Forelimb muscle (tissue), 1 donor: ENCODE measurements at places on chromosomes 11 and 22.

DNA sequence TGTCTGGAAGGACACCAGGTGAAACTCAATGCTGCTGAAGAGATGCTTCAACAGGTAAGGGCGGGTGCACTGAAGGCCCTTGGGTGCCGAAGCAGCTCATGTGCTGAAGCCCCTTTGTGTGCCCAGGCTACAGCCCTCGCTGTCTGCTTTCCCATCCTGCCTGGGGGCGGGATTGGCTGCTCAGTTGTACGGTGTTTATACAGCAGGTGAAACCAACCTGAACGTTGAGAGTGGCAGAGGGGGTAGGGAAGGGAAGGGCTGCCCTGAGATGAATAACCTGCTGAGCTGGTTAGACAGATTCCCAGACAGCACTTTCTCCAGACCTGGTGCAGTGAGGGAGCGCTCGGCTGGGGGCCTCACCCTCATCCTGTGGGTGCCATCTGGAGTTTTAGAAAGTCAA lies 75.7 kb downstream of the CYB5R2 start:
- DNase-seq = no peak

- no peak for DNase-seq
Observed at GRCh38 chr11:12159351-12160099, 49.1 kb downstream of the MICAL2 start.

- DNase-seq = no peak
Observed at GRCh38 chr11:118434123-118434552, 2.2 kb upstream of the KMT2A start.

- DNase-seq = no peak
Observed at GRCh38 chr11:78347956-78348355, 69.7 kb downstream of the GAB2 start.

DNA sequence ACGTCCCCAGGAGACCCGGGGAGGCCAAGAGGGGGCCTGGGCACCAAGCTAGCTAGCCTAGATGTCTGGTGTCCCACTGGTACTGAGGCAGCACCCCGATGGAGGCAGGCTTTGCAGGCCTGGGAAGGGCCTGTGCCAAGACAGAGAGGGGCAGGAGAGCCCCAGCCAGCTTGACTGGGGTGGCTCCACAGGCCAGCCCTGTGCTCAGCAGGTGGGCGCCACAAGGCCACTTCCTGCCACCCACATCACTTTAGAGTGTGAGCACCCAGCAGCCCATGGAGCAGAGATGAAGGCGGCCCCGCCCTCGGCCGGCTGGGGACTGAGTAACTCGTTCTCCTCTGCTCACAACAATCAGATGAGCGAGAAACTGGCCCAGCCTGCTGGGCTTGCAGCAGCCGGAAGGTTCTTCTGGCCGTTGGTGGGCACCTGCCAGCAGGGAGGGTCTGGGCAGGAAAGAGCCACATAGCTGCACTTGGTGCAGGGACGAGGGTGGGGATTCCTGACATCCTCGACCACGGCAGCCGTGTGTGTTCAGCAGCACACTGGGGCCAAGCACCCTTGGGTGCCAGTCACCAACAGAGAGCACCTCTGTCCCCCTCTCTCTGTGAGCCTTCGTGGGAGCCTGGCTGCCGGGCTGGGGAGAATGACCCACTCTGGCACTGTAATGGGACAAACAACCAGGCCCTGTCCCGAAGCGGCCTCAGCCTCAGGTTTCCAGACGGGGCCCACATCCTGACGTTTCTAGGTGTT lies 7.6 kb downstream of the OSBPL5 start:
- no peak for DNase-seq

GRCh38 chr11:112903340-112903739 lies 57.9 kb upstream of the NCAM1 start:
- no peak for DNase-seq

DNA sequence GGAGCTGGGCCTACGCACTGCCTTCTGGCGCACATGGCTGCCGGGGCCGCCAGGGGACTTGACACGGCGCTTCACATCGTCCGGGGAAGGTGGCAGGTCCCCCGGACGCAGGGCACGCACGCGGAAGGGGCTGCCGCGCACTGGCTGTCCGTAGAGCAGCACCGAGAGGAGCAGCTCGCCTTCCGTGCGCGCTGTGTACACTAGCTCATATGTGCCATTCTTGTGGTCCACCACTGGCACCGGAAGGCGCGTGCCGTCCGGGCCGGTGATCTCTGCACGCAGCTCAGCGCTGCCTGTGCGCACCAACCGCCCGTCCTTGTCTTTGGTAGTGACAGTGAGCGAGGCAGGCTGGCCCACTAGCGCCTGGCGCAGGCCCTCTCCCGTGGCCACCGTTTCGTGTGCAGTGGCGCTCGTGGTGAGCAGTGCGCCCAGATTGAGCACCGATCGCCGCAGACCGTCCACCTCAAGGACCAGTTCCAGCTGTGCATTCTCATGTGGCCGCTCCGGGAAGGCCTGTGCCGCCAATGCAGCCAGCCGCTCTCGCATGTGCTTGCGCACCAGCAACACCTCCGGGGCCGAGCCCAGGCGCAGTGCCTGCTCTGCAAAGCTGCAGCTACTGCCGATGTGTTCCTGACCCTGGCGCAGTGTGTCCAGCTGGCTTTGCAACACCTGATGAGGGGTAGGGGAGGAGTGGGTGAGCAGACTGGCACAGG lies 15.7 kb upstream of the HPX start:
- no peak for DNase-seq

GRCh38 chr11:124394408-124394807 lies 4.4 kb downstream of the OR8B3 start:
- no peak for DNase-seq

DNA sequence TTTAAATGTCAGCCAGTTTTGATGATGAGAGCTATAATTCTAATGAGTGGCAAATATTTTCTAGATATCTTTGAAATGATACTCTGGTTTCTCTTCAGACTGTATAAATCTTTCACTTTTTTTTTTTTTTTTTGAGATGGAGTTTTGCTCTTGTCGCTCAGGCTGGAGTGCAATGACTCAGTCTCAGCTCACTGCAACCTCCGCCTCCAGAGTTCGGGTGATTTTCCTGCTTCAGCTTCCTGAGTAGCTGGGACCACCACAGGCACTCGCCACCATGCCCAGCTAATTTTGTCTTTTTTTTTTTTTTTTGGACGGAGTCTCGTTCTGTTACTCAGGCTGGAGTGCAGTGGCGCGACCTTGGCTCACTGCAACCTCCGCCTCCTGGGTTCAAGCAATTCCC lies 113.6 kb downstream of the TEAD1 start:
- DNase-seq = no peak

DNA sequence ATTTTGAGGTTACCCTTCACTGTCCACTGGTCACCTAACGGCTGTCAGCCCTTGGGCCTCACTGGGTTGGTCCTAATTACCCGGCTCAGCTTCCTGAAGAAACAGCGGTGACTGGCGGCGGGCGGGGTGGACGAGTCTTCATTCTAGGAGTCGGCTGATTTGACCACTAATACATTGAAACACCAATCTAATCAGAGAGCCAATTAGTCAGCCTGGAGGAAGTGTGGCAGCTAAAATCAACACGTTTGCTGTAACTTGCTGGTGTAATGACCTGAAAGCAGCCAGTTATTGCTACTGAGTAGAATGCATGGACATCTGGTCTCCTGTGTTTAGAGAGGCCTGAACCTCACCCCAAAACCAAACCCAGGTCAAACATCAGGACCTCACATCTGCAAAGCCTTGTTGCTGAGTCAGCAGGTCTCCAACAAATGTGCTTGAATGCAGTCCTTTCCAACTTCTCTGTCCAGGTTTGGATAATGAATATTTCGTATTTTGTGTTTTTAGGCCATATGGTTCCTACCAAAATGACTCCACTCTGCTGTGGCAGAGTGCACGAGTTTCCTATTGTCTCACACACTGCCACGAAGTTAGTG lies 496.4 kb downstream of the BRD1 start:
- no peak for DNase-seq

DNA sequence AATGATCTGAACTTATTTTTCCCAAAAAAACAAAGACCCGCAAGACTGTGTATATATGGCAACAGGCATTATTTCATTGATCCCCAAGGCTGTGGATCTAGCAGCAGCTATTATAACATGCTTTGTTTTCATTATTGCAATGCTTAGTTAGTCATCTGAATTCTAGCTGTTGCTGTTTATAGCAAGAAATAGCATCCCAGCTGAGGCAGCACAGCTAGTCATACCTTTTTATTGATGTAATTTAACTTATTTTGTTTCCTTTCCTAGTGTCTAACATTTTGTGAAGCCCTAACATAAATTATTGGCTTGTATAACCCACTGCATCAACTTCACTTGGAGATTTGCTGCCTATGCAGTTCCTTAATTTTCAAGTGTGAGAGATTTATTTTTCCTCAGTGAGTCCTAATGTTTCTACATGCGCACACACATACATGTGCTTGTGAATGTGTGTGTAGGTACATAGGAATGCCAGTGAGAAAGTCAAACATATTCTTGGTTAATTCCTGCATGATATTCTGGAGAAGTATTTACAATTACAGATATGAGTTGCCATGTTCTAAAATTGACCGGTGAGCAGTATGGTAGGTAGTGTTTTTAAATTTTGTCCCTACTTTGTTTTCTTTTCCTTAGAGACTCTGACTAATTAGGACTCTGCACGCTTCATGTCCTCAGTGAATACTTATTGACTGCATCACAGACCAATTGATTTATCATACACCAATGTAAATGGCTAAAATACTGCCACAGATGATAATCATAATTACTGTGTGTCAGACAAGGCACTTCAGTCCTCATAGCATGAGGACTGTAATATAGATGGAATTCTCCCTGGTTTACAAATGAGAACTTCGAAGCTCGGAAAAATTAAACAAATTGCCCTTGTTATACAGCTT lies 119.3 kb downstream of the WNT11 start:
- DNase-seq = no peak

- DNase-seq = no peak
Observed at GRCh38 chr11:28289444-28289843, 181.3 kb downstream of the METTL15 start.

- DNase-seq = no peak
Observed at GRCh38 chr22:48106715-48107259, 1344.3 kb downstream of the TBC1D22A start.

- no peak for DNase-seq
Observed at GRCh38 chr22:41836551-41836950, 3.6 kb downstream of the SREBF2 start.

GRCh38 chr11:125496529-125496857 lies 428 bp upstream of the FEZ1 start:
- no peak for DNase-seq

DNA sequence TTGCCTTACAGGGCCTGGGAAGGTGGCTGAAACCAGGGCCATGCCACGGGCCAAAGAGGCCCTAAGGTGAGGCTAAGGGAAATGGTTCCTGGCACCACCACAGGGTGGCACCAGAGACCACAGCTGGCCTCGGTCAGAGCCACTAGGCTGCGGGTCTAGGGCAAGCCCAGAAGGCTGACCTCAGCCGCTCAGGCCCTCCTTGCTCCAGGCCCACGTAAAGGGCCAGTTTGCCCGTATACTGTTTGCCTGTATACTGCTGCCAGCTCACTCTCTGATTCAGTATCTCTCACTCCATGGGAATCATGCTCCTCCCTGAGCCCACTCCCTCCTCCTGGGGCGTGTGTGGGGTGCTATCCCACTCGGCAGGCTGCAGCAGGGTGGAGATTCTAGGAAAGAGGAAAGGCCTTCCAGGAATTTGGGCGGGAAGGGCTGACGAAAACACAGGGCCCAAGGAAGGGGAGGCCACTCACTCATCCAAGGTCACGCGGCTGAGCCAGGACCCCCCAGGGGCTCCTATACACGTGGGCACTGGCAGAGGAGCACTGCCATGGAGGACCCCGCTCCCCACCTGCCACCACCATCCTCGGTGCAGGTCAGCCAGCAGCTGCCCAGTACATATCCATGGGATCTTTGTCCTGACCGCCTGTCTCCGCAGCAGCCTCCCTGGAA lies 62.4 kb downstream of the NECTIN1 start:
- no peak for DNase-seq

GRCh38 chr11:44379141-44380008 lies 69.4 kb upstream of the ALX4 start:
- no peak for DNase-seq

DNA sequence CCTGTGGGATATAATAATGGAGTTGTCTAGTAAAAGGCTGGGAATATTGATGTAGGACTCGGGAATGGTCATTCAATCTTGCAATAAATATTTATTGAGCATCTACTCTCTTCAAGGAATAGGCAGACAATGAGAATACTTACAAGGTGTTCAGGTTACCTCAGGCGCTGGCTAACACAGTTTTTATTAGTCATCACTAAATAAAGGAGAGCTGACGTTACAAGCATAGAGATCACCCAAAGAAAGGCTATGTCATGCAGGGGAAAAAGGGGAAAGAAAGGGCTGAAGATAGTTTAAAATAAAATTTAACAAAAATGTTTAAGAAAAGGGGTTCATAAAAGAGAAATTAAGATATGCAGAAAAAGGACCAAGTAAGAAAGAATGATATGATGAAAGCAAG lies 15.8 kb upstream of the CTSC start:
- no peak for DNase-seq

DNA sequence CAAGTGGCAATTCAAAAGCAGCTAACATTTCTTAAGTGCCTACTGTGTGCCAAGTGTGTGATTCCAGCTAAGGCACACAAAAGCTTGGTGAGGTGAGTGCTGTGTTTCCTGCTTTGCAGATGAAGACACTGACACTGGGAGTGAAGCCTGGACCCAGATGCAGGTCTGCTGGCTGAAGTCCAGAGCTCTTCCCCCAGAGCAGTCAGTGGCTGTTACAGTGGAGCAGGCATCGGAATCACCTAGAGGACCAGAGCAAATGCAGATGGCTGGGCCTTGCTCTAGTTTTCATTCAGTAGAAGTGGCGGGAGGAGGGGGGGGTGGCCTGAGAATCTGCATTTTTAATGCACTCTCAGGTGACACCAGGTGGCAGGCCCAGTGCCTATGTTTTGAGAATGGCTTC lies 342.3 kb downstream of the CADM1 start:
- DNase-seq = no peak
